ENCODE measurements at places on chromosomes 5 and 9. TPM values are rescaled to one million over a fixed set of nuclear protein-coding genes. Genes with fewer than 3 reads are reported as not detected.
A peak's percentile ranks its signal among the peaks of the same experiment; 100 is the strongest.

DNA sequence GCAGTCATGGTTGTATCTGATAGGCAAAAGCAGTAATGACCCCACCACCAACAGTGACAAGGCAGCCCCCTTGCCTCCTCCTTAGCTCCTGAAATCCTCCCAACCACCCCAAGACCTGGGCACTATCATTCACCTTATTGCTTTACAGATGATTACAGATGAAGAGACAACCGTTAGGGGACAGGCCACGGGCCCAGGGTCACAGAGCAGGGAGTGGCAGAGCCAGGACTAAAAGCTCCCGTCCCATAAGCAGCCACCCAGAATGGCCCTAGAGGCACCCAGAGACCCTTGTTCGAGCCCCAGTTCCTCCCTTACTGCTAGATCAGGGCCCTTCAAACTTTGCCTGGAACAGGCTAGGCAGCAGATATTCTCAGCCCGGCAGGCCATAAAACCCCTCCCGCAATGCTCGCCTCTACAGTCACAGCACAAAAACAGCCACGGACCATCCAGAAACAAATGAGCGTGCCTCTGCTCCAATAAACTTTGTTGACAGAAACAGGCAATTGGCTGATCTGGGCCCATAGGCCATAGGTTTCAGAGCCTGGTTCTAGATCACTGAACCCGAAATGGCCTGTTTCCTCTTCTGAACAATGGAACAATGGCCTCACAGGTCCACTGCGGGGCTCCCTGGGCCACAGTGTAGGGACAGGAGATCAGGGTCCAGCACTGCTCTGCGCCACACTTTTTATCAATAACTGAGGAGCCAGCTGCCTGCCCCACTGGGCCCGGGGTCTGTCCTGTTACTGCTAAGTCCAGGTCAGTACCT lies 67.0 kb downstream of the LRSAM1 start:
- DNase-seq, result no peak
- H3K4me1 ChIP-seq, result peaks cover 38% of the 10 kb centered on the region
- H3K4me3 ChIP-seq, result no peak overlapping the region
- peaks cover 61% of the 10 kb centered on the region for H3K36me3 ChIP-seq

DNA sequence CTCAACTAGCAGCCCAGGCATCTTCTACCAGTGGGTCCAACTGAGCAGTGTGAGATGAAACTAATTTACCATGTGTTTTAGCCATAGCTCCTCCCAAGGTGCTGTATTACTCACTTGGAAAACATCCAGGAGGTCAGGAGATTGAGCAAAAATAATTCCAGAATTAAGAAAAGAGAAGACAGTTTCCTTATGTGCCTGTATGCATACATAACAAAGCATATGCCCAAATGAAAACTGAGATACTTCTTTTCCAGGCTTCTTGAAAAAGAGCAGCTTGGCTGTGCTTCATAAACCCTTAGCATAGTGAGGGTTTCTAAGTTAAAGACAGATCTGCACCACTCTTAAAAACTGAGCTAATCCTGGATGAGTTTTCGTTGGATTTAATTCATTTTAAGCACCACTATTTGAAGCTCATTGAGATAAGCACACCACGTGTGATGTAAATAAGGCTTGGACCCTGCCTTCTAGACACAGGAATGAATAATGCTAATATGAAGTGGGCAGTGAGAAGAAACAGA lies 119.4 kb downstream of the ADAMTS12 start:
- no peak overlapping the region for H3K27ac ChIP-seq
- no peak overlapping the region for H3K4me3 ChIP-seq
- DNase-seq, result no peak
- H3K4me1 ChIP-seq, result no peaks in the 10 kb centered on the region

GRCh38 chr9:77511525-77511924 lies 136.6 kb downstream of the GNA14 start:
- H3K27ac ChIP-seq, result no peak overlapping the region
- peaks cover 7% of the 10 kb centered on the region for H3K4me1 ChIP-seq
- H3K4me3 ChIP-seq, result no peak overlapping the region
- DNase-seq, result no peak
- H3K27me3 ChIP-seq, result no peaks in the 10 kb centered on the region
- no peaks in the 10 kb centered on the region for H3K36me3 ChIP-seq

DNA sequence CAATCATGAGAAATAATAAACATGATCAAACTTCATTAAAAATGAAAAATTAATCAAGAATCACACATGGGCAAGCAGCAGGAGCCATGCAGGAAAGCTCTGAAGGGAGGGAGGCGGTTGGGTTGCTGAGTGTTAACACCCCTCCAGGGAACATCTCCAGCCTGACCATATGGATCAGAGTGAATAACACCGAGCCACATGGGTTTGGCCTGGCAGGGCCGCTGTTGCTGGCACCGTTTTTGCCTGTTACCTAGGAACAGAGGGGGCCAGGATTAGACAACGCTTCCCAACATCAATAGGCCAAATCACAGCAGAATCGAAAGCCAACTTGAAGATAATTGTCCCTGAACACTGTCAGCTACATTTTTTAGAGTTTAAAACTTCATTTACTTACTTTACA lies 160.2 kb downstream of the DENND1A start:
- H3K27ac ChIP-seq, result no peak overlapping the region
- no peak overlapping the region for H3K4me3 ChIP-seq
- H3K27me3 ChIP-seq, result no peaks in the 10 kb centered on the region
- H3K4me1 ChIP-seq, result no peaks in the 10 kb centered on the region
- no peak for DNase-seq
- H3K36me3 ChIP-seq, result no peaks in the 10 kb centered on the region

DNA sequence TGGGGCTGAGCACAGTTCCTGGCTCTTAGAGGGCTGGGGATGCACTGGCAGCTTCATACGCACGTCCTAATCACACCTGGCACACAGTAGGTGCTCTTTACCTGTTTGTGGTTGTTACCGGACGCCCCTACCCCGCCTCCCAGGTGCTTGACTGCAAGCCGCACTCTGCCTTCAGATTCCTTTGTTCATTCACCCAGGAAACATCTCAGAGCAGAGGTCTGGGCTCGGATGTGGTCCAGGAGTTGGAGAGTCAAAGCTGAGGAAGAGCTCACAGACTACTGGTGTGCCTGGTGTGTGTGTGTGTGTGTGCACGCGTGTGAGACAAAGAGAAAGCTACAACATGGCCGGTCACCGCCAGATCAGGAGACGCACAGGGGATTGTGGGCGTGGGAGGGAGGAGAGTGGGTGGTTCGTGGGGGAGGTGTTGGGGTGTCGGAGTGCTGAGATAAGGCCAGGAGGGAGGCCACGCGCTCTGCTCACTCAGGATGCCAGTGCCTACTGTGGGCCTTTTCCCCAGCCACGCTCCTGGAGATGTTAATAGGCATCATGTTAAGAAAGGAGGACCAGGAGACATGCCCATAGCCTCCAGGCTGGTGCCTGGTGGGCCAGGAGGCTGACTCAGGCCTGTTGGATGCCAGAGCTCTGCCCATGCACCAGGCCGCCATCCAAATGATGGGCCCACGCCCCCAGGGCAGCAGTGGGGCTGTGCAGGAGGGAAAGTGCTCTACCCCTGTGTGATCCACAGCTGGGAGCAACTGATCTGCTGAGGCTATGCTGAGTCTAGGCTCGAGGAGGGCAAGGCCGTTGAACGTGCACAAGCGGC lies 39.9 kb downstream of the CRB2 start:
- no peaks in the 10 kb centered on the region for H3K4me1 ChIP-seq
- no peaks in the 10 kb centered on the region for H3K27me3 ChIP-seq
- H3K36me3 ChIP-seq, result no peaks in the 10 kb centered on the region
- no peak overlapping the region for H3K27ac ChIP-seq
- H3K4me3 ChIP-seq, result no peak overlapping the region

DNA sequence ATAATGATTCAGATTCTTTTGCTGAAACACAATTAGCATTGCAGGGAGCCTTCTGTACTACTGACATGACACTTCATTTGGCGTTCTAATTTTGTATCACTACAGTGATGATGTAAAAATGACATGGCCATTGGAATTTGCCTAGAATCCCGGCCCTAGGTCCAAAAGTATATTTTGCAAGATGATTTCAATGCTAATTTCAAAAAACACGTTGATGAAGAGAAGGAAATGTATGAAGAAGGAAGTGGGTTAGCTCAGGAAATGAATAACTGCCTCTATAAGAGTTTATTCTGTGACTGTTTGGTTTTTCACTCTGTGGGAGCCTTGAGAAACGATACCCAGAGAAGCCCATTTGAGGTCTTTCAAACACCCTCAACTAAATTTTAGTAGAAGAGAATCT lies 59.3 kb downstream of the OSTF1 start:
- H3K4me3 ChIP-seq, result no peak overlapping the region
- peaks cover 25% of the 10 kb centered on the region for H3K4me1 ChIP-seq
- H3K27ac ChIP-seq, result peak overlapping the region; percentile 64
- DNase-seq, result no peak

DNA sequence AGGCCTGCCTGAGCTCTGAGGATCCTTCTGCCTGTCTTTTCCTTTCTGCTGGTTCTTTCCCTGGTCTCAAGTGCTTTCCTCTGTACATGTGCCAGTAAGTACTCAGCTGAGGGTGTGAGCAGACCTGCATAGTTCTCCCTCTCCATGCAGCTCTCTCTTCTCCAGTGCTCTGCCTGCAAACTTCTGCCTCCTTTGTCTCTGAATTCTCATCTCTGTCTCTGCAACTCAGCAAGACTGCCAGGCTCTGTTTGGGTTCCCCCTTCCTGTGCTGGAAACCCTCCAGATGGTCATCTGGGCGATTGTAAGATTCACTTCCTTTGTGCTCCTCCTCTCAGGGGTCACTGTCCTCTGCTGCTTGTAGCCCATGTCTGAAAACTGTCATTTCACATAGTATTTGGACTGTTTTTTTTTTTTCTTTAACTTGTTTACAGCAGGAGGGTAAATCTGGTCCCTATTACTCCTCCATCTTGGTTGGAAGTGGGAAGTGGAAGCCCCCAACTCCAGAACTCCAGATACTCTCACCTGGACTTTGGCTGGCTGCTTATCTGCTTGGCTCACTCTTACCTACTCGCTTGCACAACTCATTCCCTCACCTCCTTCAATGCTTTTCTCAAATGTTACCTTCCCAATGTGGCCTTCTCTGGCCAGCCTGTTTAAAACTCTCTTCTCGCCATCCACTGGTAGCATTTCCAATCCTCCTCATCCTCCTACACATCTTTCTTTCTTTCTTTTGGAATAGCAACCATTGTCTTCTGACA lies 175.3 kb upstream of the TBC1D2 start:
- no peak for DNase-seq
- H3K36me3 ChIP-seq, result no peaks in the 10 kb centered on the region
- peak overlapping the region; percentile 48 for H3K27ac ChIP-seq
- H3K27me3 ChIP-seq, result no peaks in the 10 kb centered on the region
- no peak overlapping the region for H3K4me3 ChIP-seq

The ANGPTL2 gene
- 26.0 TPM for total RNA-seq
